Renal pelvis (tissue), 12 donors: ENCODE measurements at places on chromosomes 3 and 15. TPM values are rescaled to one million over a fixed set of nuclear protein-coding genes. Genes with fewer than 3 reads are reported as not detected.

HYAL2 gene
- polyA plus RNA-seq = 95.1 TPM

EAF2 gene
- polyA plus RNA-seq = 8.8 TPM

DNA sequence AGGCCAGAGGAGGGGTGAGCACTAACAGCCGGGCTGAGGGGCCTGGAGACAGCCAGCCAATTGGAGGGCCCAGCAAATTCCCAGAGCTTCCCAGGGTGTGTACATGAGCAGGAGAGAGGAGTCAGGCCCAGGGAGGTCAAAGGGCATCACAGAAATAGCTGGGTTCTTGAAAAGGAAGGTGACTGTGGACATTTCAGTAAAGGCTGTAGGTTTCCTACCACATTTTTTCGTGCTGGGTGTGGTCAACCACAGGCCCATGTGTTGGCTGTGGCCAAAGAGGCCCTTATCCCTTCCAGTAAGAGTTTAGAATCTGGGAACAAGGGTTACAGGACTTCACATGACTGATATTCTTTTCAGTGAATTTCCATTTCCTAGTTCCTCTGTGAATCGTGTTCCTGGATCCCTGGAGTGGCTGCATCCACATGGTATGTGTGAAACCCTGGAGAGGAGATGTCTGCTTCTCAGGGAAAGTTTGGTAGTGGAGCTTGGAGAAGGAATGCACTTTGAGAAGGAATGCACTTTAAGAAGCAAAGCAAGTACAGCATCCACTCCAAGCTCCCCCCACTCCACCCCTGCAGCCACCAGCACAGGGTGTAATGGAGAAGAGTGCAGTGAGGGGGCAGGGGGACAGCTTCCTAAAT is 73.2 kb upstream of the HEG1 start:
- DNase-seq = no peak

GRCh38 chr15:74651242-74651741 is 35.7 kb downstream of the CLK3 start:
- no peak for DNase-seq

- no peak for DNase-seq
These were observed 5.4 kb upstream of the TRIM59 start for GRCh38 chr3:160454995-160455394.
